ENCODE measurements at places on chromosomes 7 and 10.
A peak's percentile ranks its signal among the peaks of the same experiment; 100 is the strongest.

GRCh38 chr7:110977127-110977737 lies 113.7 kb upstream of the LRRN3 start:
- no peak for DNase-seq

GRCh38 chr10:77501152-77501845 lies 136.3 kb downstream of the KCNMA1 start:
- no peak for DNase-seq

GRCh38 chr10:80253266-80253962 lies 36.0 kb downstream of the MAT1A start:
- DNase-seq = no peak

- no peak for DNase-seq
Observed at GRCh38 chr7:34837316-34837715, 179.3 kb downstream of the NPSR1 start.

GRCh38 chr10:11724938-11725776 lies 17.0 kb upstream of the ECHDC3 start:
- DNase-seq = peak; percentile 59

DNA sequence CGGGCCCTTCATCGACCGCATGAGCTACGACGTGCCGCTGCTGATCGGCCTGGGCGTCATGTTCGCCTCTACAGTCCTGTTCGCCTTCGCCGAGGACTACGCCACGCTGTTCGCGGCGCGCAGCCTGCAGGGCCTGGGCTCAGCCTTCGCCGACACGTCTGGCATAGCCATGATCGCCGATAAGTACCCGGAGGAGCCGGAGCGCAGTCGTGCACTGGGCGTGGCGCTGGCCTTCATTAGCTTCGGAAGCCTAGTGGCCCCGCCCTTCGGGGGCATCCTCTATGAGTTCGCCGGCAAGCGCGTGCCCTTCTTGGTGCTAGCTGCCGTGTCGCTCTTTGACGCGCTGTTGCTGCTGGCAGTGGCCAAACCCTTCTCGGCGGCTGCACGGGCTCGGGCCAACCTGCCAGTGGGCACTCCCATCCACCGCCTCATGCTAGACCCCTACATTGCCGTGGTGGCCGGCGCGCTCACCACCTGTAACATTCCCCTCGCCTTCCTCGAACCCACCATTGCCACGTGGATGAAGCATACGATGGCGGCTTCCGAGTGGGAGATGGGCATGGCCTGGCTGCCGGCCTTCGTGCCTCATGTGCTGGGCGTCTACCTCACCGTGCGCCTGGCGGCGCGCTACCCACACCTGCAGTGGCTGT lies 1.2 kb downstream of the SLC18A3 start:
- no peak for DNase-seq

DNA sequence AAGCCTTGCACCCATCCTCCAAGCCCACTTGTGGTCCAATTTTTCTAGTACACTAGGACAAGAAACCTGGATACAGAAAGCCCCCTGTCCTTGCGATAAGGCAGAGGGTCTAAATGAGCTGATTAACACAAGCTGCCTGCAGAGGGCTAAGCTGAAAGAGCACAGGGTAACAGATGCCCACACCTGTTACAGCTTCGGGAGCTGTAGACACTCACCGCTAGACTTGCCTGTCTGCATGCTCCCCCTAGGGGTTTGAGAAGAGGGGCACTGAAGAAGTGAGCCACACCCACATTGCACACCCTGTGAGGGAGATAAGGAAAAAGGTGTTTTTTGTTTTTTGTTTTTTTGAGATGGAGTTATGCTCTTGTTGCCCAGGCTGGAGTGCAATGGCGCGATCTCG lies 386.5 kb upstream of the AUTS2 start:
- no peak for DNase-seq

DNA sequence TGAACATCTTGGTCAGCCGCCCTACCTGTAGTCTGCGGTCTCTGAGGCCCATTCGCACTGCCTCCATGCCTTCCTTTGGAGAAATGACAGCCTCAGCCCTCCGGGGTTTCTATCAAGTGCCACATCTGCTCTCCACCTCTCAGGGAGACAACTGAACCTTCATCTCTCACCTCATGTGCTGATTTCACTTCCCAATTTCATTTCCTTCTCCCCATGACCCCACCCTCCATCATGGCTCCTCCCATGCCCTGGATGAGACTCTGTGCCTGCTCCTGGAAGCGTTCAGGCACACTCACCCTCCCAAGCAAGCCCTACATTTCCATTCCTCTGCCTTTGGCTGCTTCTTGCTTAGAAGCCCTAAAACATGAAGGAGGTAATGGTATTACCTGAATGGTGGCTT lies 7.8 kb upstream of the SCD start:
- DNase-seq = no peak

GRCh38 chr7:90677486-90678404 lies 81.6 kb downstream of the CDK14 start:
- DNase-seq = no peak

GRCh38 chr7:111240371-111240770 lies 149.4 kb downstream of the LRRN3 start:
- DNase-seq = no peak

- no peak for DNase-seq
Observed at GRCh38 chr7:135970682-135971365, 6.3 kb downstream of the MTPN start.

DNA sequence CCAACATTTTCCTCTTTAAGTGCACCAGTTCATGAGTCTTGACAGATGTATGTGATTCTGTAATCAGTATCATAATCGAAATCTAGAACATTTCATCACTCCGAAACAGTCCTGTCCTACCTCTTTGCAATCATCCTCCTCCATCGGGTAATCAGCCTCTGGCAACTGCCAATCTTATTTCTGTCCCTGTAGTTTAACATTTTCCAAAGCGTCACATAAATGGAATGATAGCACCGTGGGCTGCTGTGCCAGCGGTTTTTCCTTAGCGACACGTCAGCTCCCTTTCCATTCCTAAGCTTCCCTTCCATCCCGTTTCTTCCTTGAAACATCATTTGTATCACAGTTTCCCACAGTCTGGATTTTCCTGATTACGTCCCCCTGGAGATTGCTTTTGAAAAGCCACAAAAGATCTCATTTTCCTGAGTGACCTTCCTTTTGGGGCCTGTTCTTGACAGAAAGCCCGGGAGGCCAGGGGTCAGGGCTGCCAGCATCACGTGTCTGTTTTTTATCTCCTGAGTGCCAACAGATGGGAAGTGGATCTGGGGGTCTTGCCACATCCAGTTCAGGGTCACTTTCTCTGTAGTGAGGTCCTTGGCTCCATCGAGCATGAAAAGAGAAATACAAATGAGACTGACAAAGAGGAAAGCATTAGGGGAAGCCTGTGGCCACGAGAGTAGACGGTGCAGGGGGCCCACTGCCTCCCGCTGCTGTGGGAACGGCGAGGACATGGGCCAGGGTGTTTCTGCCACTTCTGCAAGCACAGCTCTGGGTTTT lies 31.6 kb downstream of the TMEM120A start:
- DNase-seq = no peak

GRCh38 chr10:1217237-1217587 lies 161.0 kb downstream of the WDR37 start:
- DNase-seq = no peak

- no peak for DNase-seq
Observed at GRCh38 chr7:12722636-12723605, 35.5 kb downstream of the ARL4A start.

DNA sequence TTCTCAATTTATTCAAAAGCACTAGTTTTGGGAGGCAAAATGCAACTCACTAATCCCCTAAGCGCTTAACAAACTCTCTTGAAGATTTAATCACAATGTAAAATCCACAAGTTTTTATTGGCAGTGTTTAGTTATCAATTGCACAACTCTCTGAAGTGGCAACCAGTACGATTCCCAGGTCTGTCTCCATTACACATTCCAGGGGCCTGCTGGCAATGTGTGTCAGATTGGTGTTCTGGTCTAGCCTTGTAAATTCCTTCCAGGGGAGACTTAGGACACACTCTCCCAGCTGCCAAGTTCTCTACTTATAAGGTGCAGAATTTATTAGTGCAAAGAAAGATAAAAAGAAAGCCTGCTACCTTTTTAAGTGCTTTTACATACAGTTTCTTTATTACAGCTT lies 164.7 kb upstream of the HPS1 start:
- no peak for DNase-seq

GRCh38 chr10:62244088-62244487 lies 24.6 kb downstream of the RTKN2 start:
- no peak for DNase-seq

DNA sequence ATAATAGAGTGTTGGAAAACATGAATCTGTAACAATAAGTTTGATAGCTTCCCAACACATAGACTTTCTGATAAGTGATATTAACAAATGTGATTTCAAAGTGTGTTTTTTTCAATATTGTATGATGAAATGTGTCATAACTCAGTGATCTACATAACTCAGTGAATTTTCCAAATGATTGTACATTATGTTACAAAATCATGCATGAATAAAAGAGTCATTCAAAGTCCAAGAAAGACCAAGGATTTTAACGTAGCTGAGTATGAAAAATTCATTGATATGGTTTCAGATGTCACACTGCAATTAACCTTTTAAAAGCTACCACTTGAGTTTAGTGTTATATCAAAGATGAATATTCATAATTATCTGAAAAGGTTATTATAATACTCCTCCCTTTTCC lies 111.2 kb downstream of the MYOF start:
- DNase-seq = no peak

GRCh38 chr10:124626759-124627380 lies 117.3 kb downstream of the FAM53B start:
- DNase-seq = no peak

GRCh38 chr7:129769866-129770808 lies 158.6 kb downstream of the NRF1 start:
- DNase-seq = no peak
